ENCODE measurements at places on chromosomes 5 and 9.

- peak; percentile 13 for DNase-seq
Observed at GRCh38 chr5:55407059-55407684, 99.4 kb downstream of the MTREX start.

DNA sequence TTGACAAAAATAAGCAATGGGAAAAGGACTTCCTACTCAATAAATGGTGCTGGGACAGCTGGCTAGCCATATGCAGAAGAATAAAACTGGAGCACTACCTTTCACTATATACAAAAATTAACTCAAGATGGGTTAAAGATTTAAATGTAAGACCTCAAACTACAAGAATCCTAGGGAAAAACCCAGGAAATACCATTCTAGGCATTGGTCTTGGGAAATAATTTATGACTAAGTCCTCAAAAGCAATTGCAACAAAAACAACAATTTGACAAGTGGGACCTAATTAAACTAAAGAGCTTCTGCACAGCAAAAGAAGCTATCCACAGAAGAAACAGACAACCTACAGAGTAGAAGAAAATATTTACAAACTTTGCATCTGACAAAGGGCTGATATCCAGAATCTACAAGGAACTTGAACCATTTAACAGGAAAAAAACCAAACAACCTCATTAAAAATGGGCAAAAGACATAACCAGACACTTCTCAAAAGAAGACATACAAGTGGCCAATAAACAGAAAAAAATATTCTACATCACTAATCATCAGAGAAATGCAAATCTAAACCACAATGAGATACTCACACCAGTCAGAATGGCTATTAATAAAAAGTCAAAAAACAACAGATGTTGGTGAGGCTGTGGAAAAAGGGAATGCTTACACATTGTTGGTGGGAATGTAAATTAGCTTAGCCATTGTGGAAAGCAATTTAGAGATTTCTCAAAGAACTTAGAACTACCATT lies 75.2 kb upstream of the CPEB4 start:
- DNase-seq: no peak

- no peak for DNase-seq
Observed at GRCh38 chr5:61620699-61621182, 288.7 kb downstream of the ZSWIM6 start.

DNA sequence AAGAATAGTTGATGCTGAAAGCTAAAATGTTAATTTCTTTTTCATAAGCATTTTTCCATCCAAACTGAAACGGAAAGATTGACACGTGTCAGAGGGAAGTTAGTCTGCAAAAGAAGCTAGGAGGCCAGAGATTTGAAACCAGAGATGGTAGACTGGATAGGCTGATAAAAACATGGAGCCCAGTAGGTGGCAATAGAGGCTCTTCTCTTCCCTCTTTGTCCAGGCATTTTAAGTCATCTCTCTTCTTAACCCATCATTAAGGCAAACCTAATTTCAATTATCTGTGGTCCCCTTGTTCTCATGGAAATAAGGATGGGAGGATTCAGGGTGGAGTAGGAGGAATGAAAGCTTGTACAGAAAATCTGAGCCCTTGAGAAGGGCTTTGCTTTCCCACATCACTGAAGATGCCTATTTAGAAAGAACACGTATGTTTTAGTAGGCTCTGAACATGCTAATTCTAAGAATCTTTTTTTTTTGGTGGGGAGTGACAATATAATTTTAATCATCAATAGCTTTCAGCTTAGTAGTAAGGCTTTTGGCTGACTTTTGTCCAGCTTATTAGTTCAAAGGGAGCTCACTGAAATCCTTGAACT lies 66.6 kb downstream of the ZNF474 start:
- no peak for DNase-seq

- no peak for DNase-seq
Observed at GRCh38 chr5:142915813-142916424, 145.7 kb downstream of the ARHGAP26 start.

DNA sequence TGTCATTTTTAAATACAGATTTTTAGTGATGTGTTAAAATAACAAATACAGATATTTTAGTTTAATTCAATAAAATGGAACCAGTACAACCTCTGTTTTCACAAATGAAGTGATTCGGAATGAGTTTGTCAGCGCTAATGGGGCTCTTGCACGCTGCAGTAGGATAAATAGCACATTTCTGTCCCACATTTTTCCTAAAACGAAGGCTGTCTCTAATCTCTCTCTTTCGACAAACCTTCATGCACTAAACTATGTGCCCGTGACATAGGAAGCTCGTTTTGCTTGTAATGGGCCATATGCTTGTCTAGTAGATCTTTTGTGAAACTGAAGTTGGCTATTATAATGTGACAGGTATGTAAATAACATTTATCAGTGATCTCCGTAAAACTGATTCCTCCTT lies 100.5 kb downstream of the INIP start:
- no peak for DNase-seq

DNA sequence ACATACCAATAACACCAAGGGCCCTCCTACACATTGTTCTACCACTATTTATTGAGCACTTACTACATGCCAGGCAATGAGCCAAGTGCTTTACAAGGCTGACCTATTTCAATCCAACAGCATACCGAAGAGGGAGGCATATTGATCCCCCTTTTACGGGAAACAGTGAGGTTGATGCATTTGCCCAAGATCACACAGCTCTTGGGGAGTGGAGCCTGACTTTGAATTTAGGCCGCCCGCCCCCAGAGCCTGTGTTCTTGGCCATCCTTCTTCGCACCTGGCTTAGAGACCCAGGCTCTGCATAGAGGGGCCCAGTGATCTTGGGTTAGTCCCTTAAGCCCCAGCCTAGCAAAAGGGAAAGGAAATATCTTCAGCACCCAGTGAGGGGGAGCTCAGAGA lies 158.1 kb upstream of the IER5L start:
- no peak for DNase-seq

DNA sequence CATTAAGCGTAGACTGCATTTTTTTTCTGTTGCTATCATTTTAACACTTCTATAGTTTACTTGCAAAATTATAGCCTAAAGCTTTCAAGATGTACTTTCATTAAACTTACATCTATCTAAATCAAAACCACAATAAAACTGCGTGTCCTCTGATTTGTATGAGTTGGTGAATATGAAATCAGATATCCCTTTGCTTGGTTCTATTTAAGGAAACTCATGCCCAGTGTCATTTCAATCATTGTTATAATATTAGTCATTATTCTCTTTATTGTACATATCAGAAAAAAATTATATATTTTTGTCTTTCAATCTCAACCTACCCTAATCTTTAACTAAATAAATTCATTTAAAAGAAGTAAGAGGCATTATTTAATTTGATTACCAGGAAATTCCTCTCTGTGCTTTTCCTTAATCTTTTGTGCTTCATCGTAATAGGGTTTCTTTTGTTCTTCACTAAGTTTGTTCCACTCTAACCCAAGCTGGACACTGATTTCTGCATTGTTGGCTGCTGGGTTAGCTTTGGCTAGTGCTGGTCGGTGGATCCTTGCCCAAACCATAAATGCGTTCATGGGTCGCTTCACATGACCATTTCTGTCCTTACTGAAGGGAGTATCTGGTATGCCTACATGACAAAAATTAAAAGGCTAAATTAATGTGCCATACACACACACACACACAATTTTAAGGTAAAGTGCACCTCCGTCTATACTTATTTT lies 3.8 kb downstream of the SOX30 start:
- DNase-seq: no peak

GRCh38 chr9:77769246-77769645 lies 121.1 kb upstream of the GNA14 start:
- no peak for DNase-seq

DNA sequence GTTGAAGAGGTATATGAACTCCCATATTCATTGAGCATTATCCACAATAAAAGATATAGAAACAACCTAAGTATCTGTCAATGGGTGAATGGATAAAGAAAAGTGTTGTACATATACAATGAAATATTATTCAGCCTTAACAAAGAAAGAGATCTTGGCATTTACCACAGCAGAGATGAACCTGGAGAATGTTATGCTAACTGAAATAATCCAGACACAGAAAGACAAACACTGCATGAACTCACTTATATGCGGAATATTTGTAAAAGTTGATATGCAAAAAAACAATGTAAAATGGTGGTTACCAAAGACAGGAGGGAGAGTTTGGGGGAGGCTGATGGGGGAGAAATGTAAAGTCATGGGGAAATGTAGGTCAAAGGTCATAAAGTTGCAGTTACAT lies 278.7 kb downstream of the ZNF608 start:
- DNase-seq: no peak

DNA sequence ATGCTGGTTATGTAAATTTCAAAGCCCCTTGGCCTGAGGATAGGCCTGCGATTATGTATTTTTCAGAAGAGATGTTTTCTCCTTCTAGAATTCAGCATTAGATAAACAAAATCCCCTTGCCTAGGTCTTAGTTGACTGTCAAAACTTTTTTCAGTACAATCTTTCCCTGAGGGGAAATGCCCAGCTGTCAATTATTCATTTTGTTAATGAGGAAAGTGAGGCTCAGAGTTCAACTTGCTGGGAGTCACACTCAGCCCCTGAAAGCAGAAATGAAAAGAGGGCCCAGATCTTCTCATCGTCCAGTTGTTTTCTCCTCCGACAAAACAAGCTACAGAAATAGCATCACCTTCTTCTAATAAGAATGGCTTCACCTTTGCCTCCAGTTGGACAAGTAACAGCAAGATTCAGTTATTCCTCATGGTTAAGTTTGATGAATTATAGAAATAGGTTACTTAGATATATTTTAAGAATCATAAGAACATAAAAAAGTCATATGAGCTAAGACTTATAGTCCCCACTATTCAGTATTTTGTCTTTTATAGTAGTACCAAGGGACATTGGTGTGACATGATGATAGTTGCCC lies 627.1 kb upstream of the WWC1 start:
- no peak for DNase-seq

DNA sequence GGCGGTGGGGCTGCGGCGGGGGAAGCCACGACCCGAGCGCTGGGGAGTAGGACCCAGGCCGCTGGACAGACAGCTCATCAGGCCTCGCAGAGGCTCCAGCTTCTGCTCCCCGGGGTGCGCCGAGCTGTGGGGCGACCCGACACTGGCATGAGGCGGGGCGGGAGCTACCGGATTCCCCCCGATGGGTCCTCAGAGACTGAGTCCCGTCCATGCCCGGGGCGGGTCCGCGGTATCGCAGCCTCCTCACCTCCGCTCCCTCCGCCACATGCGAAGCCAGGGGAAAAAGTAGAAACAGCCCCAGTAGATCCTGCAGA lies 2.6 kb upstream of the CCL27 start:
- DNase-seq: no peak

DNA sequence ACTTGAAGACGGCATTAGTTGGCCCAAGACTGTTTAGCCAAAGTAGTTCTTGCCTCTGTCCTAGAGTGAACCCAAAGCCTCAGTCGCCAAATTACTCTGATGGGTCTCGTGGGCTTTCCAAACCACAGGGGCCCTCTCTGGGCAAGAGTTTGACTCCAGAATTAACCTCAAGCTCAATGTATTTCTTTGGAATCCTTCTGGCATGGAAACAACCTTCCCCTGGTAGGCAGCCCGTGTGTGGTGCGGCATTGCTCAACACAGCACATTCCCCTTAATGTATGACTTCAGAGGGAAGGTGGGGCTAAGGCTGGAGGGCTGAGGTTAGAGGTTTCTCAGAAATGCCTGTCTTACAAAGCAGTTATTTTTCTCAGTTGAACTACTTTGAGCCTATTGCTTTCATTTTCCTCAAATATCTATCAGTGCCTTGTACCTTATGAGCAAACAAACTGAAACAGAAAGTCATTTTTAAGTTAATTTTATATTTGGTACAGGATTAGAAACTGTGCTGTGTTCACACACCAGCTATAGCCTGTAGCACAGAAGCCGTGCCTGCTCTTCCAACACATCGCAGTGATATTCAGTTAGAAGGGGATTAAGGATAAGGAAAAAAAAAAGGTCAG lies 123.9 kb upstream of the HAPLN1 start:
- peak; percentile 3 for DNase-seq

GRCh38 chr5:75054134-75054930 lies 2.0 kb upstream of the GCNT4 start:
- no peak for DNase-seq

DNA sequence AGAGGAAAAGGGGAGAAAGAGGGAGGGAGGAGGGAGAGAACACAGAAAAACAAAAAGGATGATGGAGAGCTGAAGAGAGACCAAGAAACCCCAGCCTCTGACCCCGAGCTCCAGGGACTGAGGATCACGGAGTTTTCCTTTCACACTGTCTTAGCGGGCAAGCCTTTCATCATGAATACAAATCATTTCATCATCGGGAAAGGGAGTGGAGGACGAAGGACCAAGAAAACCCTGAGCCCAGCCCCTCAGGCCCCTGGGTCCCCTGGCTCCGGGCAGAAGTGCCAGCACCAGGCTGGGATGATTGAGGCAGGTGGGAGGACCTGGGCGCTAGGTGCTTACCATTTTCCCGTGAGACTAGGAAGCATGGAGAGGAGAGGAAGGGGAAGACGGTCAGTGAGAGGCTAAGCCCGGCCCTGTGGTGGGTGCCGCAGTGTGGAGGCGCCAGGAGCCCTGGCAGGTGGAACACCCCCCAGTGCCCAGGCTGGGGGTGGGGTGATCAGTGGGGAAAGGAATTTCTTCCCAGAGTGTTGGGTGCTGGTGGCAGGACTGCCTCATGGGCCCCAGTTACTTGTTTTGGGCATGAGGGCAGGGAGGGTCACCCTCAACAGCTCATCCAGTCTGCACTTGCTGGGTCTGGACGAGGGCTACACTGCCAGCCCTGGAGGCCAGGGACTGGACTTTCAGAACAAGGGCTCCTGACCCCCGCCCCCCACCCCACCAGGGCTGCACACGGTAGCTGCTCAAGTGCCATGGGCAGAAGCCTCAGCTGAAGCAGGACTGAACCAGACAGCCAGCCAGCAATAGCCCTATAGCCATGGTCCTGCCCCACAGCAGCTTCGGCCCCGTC lies 49.0 kb upstream of the SARDH start:
- DNase-seq: no peak

DNA sequence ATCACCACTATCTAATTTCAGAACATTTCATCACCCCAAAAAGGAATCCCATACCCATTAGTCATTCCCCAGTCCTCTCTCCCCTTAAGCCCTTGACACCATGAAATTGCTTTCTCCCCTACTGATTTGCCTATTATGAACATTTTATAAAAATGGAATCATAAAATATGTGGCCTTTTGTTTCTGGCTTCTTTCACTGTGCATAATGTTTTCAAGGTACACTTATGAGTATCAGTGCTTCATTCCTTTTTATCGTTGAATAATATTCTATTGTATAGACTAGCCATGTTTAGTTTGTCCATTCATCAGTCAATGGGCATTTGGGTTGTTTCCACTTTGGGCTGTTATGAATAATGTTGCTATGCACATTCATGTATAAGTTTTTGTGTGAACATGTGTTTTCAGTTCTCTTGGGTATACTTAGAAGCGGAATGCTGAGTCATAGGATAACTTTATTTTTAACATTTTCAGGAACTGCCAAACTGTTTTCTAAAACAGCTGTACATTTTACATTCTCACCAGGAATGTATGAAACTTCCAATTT lies 40.4 kb upstream of the FGF1 start:
- no peak for DNase-seq

DNA sequence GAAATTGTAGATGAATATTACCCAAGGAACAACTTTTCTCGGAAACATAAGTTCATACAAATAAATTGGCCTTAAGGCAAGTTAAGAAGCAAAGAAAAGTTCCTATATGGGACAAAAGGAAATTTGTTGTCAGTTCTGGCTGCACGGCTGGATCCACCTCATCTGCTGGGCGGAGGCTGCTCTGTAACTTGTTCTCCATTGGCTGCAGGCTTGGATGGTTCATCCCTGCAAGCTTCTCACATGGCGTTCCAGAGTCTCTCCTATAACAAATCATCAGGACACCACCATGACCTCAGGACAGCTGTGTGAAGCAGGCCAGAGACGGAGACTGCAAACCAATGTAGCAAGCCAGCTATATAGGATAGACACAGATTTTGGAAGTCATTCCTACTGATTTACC lies 81.4 kb upstream of the DAB2 start:
- no peak for DNase-seq

GRCh38 chr5:160023908-160024630 lies 15.1 kb downstream of the TTC1 start:
- DNase-seq: no peak
